ENCODE measurements at places on chromosomes 13 and 19.

DNA sequence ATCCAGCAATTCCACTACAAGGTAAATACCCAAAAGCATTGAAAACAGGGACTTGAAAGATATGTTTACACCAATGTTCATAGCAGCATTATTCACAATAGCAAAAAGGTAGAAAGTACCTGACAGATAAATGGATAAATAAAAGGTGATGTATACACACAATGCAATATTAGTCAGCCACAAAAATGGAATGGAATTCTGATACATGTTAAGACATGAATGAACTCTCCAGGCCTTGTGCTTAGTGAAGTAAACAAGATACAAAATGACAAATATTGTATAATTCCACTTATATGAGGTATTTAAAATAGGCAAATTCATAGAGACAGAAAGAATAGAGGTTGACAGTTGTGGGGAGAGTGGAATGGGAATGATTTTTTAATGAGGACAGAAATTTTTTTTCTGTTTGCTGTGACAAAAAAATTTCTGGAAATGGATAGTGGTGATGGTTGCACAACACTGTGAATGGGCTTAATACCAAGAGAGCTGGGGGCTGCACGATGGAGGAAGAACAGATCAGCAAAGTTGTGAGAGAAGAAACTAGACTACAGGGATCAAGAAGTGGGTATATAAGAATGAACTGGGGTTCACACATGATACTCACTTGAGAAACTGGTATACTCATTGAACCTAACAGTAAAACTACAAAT lies 137.2 kb downstream of the MZT1 start:
- no peak for DNase-seq

GRCh38 chr19:36646746-36647145 lies 19.9 kb downstream of the ZNF461 start:
- DNase-seq, result no peak

DNA sequence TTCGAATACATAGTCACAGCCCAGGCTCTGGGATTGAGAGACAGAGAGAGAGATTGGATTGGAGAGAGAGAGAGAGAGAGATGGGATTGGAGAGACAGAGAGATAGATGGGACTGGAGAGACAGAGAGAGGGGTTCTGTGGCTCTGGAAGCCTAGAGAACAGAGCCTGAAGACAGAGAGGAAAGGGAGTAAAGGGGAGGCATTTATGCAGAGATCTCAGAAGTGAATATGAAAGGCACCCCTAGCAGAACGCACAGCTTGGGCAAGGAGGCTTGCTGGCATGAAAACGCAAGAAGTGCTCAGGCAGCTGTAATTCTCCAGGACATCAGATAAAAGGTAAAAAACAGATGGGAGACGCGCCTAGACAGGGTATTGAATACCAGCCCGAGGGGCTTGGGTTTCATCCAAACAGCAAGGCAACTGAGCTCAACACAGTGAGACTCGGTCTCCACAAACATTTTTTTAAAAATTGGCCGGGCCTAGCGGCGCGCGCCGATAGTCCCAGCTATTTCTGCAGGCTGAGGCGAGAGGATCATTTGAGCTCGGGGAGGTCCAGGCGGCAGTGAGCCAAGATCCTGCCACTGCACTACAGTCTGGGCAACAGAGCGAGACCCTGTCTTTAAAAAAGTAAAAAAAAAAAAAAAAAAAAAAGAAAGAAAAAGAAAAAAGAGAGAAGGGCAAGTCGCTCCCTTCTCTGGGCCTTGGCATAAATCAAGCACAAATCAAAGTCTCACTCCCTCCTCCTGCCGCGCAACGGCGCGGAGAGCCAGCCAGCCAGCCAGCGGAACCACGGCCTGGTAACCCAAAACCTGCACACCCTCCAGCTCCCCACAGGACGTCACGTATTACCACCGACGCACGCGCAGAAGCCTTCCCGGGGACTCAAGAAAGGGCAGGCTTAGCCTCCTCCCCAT lies 774 bp upstream of the PPP2R1A start:
- no peak for DNase-seq

GRCh38 chr13:112752711-112753541 lies 63.1 kb downstream of the ATP11A start:
- peak; percentile 14 for DNase-seq

DNA sequence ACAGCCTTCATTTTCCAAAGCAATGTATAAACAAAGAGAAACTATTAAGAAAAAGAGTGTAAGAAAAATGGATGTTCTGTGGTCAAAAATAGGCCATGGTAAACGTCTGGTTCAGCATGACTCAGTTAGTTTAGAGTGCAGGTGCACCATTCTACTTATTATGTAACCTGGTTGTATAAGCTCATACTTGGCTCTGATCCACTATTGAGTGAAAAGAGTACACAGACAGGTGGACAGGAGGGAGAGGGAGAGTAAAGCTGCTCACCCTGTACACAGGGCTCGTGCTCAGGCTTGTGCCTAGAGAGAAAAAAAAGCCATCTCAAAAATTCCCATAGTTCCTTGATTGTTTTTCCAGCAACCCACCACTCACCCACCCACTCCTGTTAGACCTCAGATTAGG lies 85.8 kb upstream of the ZNF91 start:
- DNase-seq, result no peak

GRCh38 chr13:30107121-30107520 lies 200.2 kb downstream of the KATNAL1 start:
- no peak for DNase-seq

GRCh38 chr13:91154558-91155353 lies 192.7 kb upstream of the MIR17HG start:
- DNase-seq, result no peak

GRCh38 chr19:1094655-1094977 lies 559 bp downstream of the POLR2E start:
- no peak for DNase-seq

DNA sequence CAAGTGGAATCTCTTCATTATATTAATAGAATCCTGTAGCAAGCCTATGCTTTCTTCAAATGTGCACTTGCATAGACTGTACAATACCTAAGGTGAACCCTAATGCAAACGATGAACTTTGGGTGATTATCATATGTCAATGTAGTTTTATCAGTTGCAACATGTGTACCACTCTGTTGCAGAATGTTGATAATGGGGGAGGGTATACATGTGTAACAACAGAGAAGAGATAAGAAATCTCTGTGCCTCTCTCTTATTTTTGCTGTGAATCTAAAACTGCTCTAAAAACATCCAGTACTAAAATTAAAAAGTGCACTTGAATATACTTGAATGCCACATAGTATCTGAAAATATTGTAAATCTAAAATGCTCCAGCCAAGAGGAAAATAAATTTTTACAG lies 820.8 kb upstream of the MIR17HG start:
- DNase-seq, result no peak

DNA sequence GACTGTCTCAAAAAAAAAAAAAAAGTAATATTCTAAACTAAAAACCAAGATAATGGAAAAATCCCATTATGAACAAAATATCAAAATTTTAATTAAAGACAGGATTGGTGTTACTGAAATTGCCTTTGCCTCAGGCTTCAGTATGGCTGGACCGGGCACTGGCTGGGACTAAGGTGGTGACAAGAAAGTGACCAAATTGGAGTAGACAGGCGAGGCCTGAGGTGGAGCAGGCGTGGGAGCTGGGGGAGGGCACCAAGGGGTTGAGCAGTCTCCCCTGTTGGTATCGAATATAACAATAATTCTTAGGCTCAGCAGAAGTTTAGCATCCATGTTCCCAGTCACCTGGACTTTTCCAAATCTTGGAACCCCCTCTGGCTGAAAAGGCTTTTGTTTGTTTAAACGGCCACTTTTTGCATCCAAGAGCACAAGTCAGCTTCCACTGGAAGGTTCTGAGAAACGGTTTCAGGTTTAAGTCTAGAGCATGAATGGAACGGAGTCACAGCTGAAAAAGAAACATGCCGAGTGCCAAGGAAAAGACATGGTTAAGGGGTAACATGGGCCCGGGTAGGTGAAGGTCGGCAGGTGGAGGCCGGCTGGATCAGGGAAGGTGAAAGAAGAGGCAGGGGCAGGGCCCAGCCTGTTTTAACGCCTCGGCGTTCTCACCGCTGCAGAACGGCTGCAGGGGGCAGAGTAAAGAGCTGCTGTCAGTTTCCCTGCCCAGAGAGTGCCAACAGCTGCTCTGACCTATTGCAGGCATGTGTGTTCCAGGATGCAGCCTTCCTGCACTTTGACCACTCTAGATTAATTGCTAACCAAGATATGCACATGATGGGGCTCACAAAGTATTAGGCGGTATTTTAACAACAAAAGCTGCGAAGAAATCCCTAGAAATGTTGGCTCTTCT lies 104.4 kb downstream of the TM9SF2 start:
- no peak for DNase-seq
